ENCODE measurements at places on chromosomes 12 and 14.
A peak's percentile ranks its signal among the peaks of the same experiment; 100 is the strongest.

DNA sequence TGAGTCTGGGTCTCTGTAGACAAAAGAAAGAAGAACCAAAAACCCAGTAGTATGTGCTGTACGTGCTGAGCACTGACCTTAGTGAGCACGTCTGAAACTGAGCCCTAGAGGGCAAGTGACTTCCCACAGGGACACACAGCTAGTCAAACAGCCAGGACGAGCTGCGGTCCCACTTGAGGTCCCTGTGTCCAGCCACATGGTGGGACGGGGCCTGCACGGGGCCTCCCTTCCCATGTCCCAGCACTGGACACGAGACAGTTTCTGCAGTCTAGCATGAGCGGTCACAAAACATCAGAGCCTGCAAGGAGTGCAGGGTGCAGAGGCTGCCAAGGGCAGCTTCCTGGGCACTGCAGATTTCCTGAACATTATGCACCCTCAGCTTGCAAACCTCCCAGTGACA, 121.6 kb downstream of the NCOR2 start:
- DNase-seq, result no peak

DNA sequence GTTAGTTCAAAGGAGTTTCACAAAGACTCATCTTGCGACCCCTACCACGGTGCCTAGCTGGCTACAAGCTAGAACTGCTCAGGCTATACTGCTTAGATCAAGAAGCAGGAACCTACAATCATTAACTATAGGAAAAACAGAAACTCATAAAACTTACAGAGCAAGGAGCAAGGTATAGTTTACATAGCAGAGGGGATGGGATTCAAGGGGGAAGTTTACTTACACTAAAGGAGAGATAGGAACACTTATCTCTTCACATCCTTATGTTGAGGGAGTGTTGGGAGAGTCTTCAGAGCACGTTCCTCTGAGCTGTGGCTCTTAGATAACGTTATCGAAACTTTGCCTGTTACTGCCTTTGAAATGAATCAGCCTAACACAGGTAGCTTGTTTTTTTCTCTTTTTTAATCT, 58.1 kb downstream of the FSCB start:
- DNase-seq, result no peak

DNA sequence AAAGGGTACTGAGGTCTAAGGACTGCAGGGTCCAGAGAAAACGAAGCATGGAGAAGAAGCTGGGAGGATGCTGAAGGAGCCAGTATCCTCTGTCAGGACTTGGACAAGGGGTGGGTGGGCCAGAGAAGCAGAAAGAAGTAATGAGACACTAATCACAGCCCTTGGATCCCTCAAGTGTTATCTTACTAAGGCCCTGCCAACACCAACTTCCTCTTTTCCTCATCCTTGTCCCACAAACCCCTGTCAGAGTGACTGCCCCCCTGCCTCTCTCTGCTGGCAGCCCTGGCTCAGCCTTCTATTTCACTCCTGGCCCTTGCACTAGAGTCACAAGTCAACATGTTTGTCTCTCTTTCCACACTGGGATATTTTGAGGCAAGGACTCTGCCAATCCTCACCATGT, 3.8 kb upstream of the ASIC1 start:
- DNase-seq, result no peak

- DNase-seq, result no peak
These were observed 77.7 kb downstream of the PPP2R5C start for GRCh38 chr14:101839236-101839635.

DNA sequence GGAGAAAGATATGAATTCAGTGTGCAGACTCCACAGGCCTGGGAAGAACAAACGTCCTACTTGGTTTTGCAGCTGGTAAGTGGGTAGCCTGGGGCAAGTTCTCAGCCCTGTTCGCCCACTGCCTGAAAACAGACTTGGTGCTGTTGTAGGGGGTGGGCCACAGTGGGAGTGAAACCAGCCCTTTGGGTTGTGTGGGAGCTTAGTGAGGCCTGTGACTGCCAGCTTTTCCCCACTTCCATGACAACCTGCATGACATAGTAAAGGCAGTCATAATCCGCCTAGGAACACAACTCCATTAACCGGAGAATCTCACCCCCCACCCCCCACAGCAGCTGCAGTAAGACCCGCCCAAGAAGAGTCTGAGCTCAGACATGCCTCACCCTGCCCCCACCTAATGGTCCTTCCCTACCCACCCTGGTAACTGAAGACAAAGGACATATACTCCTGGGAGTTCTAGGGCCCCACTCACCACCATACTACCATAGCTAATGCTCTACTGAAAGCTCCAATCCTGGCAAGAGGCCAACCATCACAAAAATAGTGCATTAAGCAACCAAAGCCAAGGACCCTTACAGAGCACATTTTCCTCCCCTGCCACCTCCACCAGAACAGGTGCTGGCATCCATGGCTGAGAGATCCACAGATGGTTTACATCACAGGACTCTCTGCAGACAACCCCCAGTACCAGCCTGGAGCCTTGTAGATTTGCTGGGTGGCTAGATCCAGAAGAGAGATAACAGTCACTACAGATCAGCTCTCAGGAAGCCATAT, 39.8 kb upstream of the LMNTD1 start:
- DNase-seq, result no peak

DNA sequence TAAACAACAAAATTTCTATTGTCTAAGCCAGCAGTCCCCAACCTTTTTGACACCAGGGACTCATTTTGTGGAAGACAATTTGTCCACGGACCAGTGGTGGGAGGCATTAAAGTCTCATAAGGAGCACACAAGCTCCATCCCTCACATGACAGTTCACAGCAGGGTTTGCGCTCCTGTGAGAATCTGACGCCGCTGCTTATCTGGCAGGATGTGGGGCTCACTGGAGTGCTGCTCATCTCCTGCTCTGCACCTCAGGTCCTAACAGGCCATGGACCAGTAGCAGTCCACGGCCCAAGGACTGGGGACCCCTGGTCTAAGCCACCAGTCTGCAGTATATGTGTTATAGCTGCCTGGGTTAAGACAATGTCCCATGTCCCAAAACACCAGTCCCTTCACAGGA, 27.2 kb downstream of the VCPKMT start:
- no peak for DNase-seq

DNA sequence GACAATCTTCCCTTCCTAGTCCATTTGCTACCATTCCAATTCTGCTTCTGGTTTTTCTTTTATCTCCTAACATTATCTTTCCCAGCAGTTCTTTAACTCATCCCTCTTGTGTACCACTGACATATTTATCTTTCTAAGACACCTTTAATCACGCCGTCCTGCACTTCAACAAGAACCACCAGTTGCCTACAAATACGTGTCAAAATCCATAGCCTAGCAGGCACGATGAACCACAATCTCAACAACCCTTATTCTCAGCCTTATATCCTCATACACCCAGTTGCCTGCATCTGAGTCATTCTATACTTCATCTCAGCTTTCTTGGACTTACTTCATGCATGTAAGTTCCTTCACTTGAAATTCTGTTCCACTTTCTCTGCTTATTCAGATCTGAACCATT, 16.4 kb upstream of the ST8SIA1 start:
- DNase-seq, result no peak

DNA sequence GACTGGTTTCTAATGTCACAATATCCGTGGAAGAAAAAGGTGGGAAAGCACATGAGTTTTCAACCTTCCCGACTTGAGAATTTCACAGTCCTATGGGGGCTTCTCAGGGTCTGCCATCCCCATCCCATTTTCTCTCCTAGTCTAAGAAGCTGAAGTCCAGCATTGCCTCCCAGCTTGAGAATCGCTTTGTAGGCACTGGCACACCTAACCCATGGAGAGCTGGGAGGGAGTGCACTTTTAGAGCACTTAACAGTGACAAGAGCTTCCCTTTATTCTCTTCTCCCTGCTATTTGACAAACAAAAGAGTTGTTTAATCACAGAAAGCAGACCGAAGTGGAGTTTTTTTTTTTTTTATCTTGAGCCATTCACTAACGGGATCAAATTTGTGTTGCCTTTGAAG, 22.8 kb upstream of the SRRM4 start:
- DNase-seq, result no peak

DNA sequence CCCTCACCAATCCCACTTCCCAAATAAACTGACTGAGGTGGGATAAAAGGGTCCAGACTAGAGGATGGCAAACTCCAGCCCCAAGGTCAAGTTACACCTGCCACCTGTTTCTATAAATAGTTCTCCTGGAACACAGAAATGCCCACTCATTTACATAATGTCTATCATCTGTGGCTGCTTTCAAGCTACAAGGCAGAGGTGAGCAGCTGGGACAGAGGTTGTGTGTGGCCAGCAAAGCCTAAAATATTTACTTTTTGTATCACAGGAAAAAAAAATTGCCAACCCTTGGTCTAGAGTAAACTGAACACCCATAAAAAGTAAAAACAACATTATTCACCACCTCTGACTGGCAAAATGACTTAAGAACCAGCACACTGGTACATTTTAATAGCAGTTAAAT, 269.4 kb downstream of the RGS6 start:
- DNase-seq, result no peak

- no peak for DNase-seq
These were observed 11.2 kb downstream of the SPRING1 start for GRCh38 chr12:116726694-116727093.

DNA sequence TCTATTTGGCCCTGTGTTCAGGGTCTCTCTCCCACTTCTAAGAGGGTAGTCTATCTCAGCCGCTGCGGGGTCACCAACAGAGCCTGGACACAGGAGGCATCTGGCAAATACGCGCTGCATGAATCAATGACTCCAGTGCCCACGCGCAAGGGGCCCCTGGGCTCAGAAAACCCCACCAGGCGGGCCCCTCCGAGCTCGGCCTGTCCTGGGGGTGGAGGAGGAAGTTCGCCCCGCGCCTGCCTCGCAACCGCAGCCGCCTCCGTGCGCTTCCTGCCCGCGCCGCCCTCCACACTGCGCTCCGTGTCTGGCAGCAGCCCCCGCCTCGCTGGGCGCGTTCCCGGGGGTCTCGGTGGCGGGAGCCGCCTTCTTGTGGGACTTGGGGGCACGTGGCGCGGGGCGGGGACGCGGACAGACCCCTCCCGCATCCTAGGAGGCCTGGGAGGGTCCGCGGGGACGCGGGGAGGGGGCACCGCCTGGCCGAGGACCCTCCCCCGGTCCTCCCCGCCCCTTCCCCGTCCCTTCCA, 811 bp upstream of the FBRSL1 start:
- peak; percentile 38 for DNase-seq

DNA sequence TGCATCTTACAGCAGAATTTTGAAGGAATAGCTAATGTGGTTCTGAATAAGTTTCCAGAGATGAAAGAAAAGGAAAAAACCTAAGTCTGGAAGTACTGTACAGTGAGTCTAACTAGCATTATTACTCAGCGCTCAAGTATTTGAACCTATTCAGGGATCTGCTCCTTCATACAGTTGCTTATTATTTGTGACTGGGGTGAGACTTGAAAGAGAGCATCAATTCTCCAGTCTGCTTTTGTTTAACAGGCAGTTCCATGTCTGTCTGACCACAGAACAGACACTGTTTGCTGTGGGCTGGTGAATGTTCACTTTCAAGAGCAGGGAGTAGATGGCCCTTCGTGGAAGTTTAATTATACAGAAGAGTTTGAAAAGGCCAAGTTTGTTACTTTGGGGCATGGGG, 9.3 kb downstream of the ETV6 start:
- no peak for DNase-seq

DNA sequence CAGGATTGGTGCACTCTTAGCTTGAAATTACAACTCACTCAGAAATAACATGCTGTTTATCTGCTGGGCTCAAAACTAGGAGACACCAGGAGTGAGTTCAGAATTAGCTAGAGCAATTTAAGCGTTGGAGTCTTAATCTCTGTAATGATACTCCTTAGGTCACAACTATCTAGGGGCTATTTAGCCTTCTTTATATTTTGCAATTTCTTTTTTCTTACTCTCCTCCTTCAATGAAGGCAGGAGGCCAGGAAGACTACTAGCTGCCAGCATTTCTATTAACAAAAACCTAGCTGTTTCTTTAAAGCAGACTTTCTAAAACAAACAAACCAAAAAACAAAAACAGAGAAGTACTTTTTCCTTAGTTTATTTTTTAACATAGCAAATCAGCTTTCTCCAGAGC, 226.2 kb downstream of the TRHDE start:
- DNase-seq, result no peak

GRCh38 chr14:96497586-96497985, 4.6 kb upstream of the PAPOLA start:
- no peak for DNase-seq

DNA sequence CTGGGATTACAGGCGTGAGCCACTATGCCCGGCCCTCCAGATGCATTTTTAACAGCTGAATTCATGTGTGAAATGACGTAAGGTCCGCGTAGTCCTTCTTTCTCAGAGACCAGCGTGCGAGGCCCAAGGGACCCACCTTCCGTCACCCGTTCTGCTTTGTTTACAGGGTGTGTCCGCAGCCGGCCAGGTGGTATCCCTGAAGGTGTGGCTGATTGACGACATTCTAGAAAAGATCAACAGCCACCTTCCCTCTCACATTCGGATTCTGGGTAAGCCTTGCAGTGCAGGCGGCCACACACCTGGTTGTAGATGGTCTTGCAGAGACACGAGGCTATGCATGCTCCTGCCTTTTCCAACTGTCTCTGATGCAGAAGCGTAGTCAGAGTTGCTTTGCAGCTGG, 9.9 kb downstream of the PUS1 start:
- no peak for DNase-seq

DNA sequence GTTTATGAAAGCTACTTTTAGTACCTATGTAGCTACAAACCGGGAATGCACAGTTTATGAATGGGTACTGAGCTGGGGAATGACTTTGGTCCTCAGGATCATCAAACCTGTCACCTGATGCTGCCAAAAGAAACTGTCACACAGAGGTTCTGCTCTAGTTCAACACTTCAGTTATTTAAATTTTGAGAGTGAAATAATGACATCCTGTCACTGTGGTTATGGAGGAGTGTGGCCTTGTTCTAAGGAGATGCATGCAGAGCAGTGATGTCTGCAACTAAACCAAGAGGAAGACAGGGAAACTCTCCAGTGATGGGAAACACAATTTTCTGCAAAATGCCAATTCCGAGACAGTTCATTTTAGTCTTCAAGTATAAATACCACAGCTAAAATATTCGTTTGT, 4.8 kb upstream of the AEBP2 start:
- no peak for DNase-seq

- DNase-seq, result no peak
These were observed at the start of gene PRPH for GRCh38 chr12:49295082-49295936. Gene PRPH (plus strand): TSS chr12:49295147. CDS start chr12:49295201, 54 bp downstream.
